ENCODE measurements at places on chromosomes 7 and 10. TPM values are rescaled to one million over a fixed set of nuclear protein-coding genes. Genes with fewer than 3 reads are reported as not detected.

Gene SEMA4G
- total RNA-seq: 1.2 TPM

Gene DRGX
- not detected for total RNA-seq

Gene HSPA12A
- total RNA-seq: 10.7 TPM

Gene NRCAM
- total RNA-seq: 0.28 TPM

Gene TAF6
- total RNA-seq: 83.0 TPM

Gene PRKAR2B
- total RNA-seq: 6.8 TPM

Gene ZNF503
- 7.7 TPM for total RNA-seq

Gene KRIT1
- total RNA-seq: 48.4 TPM

Gene EN2
- total RNA-seq: under 0.01 TPM

Gene TACC2
- 7.8 TPM for total RNA-seq

Gene TMEM184A
- total RNA-seq: not detected

Gene MALRD1
- total RNA-seq: 0.14 TPM

Gene CASP7
- 18.4 TPM for total RNA-seq

Gene TRRAP
- 18.7 TPM for total RNA-seq

Gene FRAT1
- total RNA-seq: 0.09 TPM

Gene GPNMB
- 37.2 TPM for total RNA-seq

Gene TET1
- 4.7 TPM for total RNA-seq

Gene GRM8
- total RNA-seq: not detected

Gene BLNK
- total RNA-seq: not detected

Gene CAMK2B
- total RNA-seq: not detected

Gene TRIP6
- total RNA-seq: 46.9 TPM

Gene GRM3
- not detected for total RNA-seq

Gene SFTPD
- not detected for total RNA-seq

Gene LIPK
- not detected for total RNA-seq

Gene CLRN3
- not detected for total RNA-seq

Gene CCZ1
- 58.8 TPM for total RNA-seq

Gene DNAH11
- 1.2 TPM for total RNA-seq

Gene C10orf67
- not detected for total RNA-seq

Gene RPEL1
- not detected for total RNA-seq

Gene HOXA13
- total RNA-seq: 10.0 TPM
